ENCODE measurements at places on chromosomes 1 and 21.

- DNase-seq = no peak
These were observed 28.7 kb upstream of the SLC45A3 start for GRCh38 chr1:205709059-205709398.

DNA sequence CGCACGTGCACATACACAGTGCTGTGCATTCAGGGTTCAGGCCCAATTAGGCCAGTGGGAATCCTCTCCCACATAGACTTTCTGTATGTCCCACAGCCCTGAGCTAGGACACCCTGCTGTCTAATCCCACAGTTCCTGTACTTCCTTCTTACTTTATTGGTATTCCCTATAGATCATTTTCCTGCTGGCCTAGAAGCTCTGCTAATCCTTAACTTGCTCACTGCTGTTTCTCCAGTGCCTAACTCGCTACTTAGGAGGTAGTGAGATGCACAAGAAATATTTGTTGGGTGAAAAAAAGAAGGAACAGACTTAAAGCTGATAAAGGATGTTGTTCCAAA, 34.1 kb upstream of the FHAD1 start:
- no peak for DNase-seq

- no peak for DNase-seq
These were observed 10.3 kb upstream of the SLC45A1 start for GRCh38 chr1:8307628-8308027.

GRCh38 chr1:110084227-110085078, 14.0 kb upstream of the ALX3 start:
- DNase-seq = no peak

- DNase-seq = no peak
These were observed 40.0 kb downstream of the TYW3 start for GRCh38 chr1:74772945-74773344.

DNA sequence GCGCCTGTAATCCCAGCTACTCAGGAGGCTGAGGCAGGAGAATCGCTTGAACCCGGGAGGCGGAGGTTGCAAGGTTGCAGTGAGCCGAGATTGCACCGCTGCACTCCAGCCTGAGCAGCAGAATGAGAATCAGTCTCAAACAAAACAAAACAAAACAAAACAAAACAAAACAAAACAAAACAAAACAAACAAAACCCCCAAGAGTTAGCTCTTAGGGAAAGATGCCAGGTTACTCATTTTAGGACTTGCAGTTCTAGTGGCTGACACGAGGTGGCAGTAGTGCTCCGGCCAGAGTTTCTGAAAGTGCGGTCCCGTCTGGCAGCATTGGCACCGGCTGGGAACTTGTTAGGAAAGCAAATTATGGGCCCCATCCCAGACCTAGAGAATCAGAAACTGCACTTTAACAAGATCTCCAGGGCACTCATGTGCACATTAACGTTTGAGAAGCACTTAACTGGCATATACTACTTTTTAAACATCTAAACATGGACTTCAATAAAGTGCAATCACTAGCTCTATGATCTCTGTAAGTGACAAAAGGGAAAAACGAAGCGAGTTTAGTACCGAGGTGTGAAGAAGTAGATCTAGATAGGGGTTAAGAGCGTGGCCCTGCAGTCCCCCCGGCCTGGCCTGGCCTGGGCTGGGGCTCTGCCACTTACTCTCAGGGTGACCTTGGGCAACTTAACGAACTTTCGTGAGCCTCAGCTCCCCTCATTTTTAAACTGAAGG, 41.9 kb upstream of the TNFRSF1B start:
- DNase-seq = peak; percentile 39

GRCh38 chr21:41425954-41426675, at the start of gene MX1:
Gene MX1 (plus strand): TSS chr21:41426239. CDS start chr21:41432071, 5,832 bp downstream.
- no peak for DNase-seq

- no peak for DNase-seq
These were observed 392.4 kb downstream of the RPS6KC1 start for GRCh38 chr1:213443415-213443814.

GRCh38 chr1:222073307-222073995, 331.6 kb upstream of the DUSP10 start:
- DNase-seq = peak; percentile 54

DNA sequence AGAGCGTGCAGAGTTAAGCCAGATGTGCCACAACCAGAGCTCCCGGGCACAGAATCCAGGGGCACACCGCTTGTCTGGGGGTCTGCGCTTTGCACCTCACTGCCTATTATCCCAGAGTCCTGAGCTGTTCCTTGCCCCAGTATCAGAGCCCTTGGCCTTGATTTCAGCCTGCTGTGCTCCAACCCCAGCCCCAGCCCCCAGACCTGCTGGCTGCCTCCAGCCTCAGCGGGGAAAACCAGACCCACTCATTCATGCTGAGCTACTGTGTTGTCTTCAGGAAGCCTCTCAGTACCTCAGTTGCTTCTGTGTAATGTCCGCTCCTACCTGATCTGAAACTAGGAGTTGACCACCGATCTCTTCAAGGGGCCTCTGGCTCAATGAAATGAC, 1.1 kb downstream of the IKBKE start:
- no peak for DNase-seq

DNA sequence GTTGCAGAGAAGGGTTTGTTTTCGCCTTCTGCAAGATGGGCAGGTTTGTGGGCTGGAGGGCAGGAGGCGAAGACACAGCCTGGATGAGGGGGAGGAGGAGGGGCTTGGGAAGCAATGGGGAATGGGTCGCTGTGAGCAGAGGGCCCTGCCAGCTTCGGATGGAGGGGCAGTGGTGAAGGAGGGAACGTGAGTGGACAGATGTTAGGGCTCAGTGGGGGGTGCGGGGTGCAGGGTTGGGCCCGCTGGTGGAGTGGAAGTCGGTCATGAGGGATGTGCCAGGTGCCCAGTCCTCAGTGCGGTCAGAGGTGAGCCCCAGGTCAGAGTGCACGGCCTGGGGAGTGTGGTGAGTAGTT, 55.5 kb upstream of the ABCG1 start:
- DNase-seq = no peak

GRCh38 chr1:209302779-209303568, 280.5 kb upstream of the CAMK1G start:
- no peak for DNase-seq

DNA sequence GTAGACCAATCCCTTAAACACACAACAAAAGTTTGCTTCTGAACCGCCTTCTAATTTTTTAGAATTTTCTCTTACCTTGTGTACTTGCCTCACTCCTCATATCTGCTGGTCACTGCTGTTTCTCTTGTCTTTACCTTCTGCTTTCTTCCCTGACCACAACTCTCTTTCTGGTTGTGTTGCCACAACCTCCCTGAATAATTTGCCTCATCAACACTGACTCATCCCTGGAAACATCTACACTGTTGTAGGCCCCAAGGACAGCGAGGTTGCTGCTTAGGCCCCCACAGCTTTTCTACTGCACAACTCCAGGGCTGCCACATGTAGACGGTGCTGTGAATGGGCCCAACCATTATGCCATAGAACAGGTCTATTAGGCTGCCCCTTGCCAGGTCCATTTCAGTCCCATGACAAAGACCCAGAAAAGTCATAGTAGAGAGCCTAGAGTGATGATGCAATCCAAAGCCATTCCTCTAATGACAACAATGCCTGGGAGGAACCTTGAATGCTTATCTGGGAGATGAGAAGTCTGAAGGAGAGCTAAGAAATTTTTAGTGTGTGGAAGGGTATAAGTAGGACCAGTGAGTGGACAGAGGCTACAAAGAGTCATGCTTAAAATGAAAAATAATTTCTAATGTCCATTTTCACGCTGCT, 36.6 kb upstream of the LCE5A start:
- no peak for DNase-seq

GRCh38 chr1:54173681-54174080, 20.9 kb upstream of the CDCP2 start:
- DNase-seq = no peak

DNA sequence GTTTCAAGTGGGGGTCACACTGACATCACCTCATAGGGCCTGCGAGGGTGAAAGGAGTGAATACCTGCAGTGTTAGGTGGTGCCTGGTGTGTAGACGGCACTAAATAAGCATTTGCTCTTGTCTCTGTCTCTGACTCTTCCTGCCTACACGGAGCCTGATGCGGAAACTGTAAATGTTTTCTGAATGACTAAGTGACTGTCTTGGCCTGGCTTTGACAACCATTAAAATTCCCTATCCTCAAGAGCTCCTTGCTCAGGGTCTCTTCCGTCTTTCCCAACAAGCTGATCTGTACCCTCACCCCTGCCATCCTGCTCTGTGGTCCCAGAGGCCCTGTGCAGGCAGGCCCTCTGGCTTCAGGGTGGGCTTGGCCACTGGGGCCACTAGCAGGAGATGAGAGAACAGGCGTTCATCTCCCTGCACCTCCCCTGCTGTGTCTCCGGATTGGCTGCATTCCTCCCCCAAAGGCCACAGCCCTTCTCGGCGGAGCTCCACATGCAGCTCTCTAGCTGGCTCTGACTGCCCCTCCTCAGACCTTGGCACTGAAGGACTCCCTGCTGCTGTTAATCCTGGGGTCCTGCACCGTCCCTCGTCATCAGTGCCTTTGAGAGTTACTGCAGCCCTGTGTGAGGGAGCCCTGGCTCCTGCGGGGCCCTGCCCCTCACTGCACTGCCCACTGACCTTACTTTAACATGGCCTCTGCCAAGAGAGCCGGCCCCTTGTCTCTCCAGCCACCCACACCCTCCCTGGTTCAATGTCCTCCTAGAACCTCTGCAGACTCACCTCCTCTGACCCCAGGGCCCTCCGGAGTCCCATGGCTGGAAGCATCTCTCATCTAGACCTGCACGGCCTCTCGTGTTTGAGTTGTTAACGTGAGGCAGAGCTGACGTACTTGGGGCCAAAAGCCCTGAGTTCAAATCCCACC, 211.1 kb downstream of the MATN1 start:
- no peak for DNase-seq

DNA sequence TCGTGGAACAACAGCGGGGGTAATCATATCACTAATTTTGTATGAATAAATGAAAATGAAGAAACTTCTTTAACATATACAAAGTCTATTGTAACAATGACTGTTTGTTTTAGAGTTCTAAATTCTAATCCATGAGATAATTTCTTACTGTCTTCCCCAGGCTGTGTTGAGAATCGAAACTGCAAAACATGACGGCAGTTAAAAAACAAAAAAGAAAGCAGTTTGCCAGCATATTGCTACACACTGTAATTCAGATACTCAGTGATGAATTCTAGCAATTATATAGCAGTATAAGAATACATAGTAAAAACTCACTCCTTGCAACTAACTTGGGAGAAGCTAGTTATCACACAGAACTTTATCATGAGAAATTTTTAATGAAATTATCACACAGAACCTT, 22.1 kb downstream of the INSL5 start:
- peak; percentile 35 for DNase-seq

DNA sequence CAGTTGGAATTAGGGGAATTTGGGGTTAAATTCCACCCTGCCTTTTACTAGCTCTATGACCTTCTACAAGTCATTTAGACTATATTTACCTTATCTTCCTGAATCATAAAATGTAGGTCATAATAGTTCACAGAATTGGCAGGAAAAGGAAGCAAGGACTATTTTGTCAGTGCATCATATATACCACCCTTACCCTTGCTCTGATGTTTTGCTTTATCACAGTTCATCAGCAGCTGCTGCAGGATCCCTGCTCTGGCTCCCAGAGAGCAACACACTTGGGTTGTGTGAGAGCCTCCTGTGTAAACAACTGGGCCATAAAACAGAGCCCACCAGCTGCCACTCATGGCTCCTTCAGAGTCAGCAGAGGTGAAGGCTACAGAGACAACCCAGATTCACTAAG, 631.6 kb upstream of the CAMK1G start:
- no peak for DNase-seq

DNA sequence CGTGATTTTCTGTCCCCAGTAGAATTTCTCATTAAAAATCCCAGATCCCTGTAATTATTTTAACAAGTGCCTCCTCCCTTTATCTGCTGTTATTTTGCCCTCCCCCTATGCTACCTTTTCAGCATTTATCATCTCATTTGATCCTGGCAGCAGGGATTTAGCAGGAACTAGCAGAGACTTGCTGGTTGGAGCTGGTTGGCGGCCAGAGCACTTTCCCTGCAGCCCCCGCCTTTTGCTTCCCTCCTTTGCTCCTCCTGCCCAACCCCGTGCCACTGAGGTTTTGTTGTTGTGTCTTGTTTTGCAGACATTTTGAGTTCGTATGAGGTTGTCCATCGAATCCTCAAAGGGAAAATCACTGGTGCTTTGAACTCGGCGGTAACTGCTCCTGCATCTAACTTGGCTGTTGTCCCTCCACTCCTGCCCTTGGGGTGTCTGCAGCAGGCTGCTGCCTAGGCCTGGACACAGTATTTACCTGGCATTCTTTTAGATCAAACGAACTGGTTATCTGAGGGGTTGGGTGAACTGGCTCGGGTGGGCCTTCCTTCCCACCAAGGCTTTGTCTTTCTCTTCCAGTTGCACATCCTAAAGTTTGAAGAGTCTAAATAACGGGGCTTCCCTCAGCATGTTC, 11.2 kb downstream of the UBE2Q1 start:
- DNase-seq = no peak

- DNase-seq = no peak
These were observed 60.4 kb upstream of the GORAB start for GRCh38 chr1:170471398-170472053.

GRCh38 chr1:47951545-47952235, 45.5 kb downstream of the TRABD2B start:
- DNase-seq = no peak

DNA sequence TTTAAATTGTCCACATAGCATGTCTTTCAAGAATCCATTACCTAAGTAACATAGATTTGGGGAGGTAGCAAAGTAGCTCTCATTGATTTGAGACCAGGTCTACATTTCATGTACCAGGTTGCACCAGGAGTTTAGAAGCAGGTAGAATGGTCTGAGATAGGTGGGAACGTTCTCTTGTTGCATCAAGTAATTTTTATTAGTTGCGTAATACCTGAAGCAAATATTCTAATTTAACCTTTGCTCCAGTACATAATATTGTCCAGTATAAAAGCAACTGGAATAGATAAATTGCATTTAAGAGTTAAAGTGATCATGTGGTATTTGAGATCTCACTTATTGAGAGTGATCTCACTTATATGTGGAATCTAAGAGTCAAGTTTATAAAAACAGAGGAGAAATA, 597.1 kb upstream of the PRMT6 start:
- DNase-seq = no peak

GRCh38 chr1:41833519-41834000, 85.2 kb downstream of the HIVEP3 start:
- DNase-seq = no peak

- DNase-seq = no peak
These were observed 58.4 kb downstream of the PLEKHA6 start for GRCh38 chr1:204301171-204301957.

GRCh38 chr1:156836892-156837291, 20.2 kb upstream of the SH2D2A start:
- DNase-seq = no peak

GRCh38 chr1:10253755-10254154, 43.4 kb downstream of the KIF1B start:
- DNase-seq = peak; percentile 93

DNA sequence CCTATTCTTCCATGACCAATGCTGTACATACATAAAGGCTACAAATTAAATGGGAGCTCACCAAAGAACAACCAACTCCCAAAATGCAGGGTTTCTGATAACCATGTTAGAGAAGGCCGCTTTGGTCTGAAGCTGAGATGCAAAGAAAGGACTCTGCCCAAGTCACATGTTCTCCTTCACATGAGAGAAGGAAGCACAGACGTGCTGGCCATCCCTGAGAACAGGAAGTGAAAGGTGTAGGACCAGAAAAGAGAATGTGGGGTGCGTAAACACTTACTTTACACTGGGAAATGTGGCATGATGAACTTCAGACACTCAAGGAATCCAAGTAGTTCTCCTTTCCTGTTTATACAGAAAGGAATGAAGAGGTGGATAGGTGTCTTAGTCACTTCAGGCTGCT, 31.7 kb upstream of the TADA1 start:
- DNase-seq = no peak

GRCh38 chr1:111475701-111476100, 1.9 kb downstream of the C1orf162 start:
- DNase-seq = no peak

Data from foreskin melanocyte (primary cell).